Fibroblast of pulmonary artery (primary cell): ENCODE measurements at places on chromosomes 1 and 21.
A peak's percentile ranks its signal among the peaks of the same experiment; 100 is the strongest.

- DNase-seq = no peak
These were observed 50.7 kb upstream of the TNFSF4 start for GRCh38 chr1:173257805-173258204.

DNA sequence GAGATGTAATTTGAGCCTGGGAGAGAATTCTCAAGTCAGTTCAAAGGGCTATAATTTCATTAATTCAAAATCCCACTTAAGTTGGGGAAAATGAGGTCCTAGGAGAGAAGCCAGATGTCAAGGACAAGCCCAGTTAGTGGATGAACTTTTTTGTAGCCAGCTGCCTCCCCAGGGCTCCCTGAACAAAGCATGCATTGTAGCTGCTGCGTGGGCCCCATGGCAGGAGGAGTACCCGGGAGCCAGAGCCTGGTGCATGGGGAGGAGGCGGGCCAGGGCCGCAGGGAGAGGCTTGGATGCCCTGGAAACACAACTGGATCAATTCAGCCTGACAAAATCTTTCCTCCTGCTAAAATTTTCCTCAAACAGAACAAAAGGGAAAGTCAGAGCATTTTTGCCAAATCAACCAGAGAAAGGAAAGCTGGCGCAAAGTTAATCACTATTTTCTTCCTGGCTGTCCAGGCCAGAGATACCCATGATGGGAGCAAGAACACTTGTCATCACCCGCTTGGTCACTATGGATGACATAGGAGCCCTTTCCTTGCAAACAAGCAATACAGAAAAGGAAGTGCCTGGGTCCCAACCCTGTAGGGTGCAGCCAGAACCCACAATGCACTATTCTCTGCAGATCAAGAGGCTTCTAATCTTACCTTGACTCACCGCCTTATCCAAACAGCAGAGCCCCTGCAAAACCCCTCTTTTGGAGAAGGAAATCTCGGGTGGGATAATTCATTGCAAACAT lies 248.1 kb upstream of the RAB4A start:
- DNase-seq = no peak

- peak; percentile 20 for DNase-seq
These were observed 40.4 kb downstream of the LIN9 start for GRCh38 chr1:226268421-226269124.

DNA sequence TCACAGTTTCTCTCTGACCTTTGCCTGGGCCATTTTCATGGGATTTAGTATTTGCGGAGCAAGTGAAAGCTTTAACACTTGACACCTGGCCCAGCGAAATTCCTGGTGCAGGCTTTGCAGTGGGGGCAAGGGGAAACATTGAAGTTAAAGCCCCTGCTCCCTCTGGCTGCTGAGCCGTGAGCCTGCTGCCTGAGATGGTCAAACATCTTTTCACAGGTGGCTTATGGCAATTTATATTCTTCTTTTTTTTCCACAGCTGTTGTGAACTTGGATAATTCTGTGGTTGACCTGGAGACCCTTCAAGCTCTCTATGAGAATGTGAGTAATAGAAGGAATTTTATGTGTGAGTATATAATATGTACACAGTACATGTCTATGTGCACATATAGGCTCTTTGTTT lies 202.9 kb downstream of the FMN2 start:
- DNase-seq = no peak

DNA sequence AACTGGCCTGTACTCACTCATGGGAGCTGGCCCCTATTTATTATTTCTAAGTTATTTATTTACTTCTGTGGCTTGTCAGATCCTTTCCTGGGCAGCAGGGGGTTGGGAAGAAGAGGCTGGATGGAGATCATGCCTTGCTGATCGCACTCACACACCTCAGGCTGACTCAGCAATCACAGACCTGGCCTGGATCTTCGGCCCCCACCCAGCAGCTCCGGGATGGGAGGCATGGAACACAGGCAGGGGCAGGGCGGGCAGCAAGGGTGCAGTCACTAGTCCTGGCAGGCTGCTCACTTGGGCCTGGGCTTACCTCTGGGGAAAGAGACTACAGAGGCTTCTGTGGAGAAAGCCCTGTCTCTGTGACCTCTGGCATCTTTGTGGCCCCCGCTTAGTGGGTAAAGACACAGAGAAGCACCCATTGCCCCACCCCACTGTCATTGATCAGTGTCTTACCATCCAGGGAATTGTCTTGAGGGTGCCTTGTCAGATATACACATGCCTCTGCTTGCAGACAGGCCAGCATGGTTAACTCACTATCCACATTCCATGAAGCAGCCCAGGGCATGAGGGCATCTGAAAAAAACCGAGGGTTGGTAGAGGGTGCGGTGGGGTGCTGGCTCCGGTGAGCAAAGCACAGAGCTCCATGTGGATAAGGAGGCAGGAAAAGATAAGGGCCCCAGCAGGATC lies 3.7 kb downstream of the ARTN start:
- no peak for DNase-seq

GRCh38 chr21:41130883-41131282 lies 37.1 kb upstream of the BACE2 start:
- no peak for DNase-seq

GRCh38 chr1:238457610-238458009 lies 566.9 kb upstream of the ZP4 start:
- no peak for DNase-seq

DNA sequence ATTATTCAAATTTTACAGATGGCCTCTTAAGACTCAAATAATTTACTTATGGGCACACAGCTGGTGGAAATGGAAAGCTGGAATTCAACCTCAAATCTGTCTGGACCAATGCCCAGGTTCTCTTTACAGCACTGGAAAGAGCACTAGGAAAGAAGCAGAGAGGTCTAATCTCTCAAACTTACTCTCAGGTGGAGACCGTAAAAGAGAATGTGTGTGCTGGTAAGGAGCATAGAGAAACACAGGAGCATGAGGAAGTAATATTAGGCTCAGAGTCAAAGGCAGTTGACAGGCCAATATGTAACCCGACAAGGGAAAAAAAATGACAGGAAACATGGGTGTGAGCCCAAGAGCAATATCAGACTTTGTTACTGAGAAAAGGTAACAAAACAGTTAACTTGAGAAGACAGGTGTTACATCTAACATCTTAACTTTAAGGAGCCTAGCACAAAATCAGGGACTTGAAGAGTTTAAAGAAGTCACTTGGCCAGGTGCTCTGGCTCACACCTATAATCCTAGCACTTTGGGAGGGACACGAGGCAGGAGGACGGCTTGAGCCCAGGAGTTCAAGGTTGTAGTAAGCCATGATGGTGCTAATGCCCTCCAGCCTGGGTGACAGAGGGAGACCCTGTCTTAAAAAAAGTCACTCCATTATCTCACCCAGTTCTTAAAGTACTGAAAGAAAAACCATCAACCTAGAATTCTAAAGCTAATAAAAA lies 20.7 kb downstream of the PPP1R15B start:
- no peak for DNase-seq

GRCh38 chr1:197422993-197423392 lies 154.9 kb downstream of the CRB1 start:
- DNase-seq = peak; percentile 62

- no peak for DNase-seq
These were observed 1031.6 kb downstream of the KCNT2 start for GRCh38 chr1:195576641-195577040.

- no peak for DNase-seq
These were observed 56.9 kb downstream of the STUM start for GRCh38 chr1:226605318-226605950.

GRCh38 chr21:42798106-42798505 lies 81.2 kb downstream of the WDR4 start:
- no peak for DNase-seq

GRCh38 chr1:161128591-161129420 lies 3.7 kb downstream of the DEDD start:
- no peak for DNase-seq

DNA sequence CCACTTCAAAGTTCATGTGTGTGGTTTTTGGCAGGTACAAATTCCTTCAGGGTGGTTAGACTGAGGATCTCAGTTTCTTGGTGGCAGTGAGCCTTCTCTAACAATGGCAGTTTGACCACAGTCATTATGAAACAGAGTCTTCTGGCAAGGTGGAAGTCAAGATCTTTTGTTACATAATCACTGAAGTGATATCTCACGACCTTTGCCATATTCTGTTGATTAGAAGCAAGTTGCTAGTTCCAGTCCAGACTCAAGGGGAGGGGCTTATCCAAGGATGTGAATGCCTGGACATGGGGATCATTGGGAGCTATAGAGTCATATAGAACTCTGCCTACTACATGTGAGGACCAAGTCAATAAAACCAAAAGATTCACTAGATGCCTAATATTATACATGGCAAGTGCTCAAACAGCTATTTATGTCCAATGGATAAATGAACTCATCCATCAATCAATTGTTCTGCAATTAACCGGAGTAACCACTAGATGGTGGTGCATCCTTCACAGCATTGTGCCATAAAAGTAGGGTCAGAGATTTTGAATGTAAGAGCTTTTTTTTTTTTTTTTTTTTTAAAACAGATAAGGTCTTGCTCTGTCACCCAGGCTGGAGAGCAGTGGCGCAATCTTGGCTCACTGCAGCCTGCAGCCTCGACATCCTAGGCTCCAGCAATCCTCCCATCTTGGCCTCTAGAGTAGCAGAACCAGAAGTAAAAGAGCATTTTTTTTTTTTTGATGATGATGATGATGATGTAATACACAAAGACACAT lies 131.9 kb downstream of the CRB1 start:
- DNase-seq = peak; percentile 80

DNA sequence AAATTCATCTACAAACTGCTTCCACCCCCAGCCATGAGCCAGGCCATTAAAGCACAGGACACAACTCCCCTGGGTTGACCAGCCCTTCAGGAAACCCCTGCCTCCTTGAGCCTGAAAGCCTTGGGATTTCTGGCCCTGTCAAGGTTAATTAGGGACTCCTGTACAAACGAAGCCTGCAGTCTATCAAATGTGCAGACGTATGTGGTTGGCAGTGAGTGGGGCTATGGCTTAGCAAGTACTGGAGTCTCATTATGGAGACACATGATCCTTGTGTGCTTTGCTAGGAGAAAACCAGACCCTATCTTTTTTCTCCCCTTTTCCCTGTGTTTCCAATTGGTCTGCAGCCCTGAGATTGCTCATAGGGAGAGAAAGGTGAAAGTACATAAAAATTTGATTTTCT lies 588.3 kb upstream of the USP24 start:
- DNase-seq = no peak

GRCh38 chr1:6108937-6109614 lies 63.4 kb downstream of the KCNAB2 start:
- DNase-seq = peak; percentile 52

DNA sequence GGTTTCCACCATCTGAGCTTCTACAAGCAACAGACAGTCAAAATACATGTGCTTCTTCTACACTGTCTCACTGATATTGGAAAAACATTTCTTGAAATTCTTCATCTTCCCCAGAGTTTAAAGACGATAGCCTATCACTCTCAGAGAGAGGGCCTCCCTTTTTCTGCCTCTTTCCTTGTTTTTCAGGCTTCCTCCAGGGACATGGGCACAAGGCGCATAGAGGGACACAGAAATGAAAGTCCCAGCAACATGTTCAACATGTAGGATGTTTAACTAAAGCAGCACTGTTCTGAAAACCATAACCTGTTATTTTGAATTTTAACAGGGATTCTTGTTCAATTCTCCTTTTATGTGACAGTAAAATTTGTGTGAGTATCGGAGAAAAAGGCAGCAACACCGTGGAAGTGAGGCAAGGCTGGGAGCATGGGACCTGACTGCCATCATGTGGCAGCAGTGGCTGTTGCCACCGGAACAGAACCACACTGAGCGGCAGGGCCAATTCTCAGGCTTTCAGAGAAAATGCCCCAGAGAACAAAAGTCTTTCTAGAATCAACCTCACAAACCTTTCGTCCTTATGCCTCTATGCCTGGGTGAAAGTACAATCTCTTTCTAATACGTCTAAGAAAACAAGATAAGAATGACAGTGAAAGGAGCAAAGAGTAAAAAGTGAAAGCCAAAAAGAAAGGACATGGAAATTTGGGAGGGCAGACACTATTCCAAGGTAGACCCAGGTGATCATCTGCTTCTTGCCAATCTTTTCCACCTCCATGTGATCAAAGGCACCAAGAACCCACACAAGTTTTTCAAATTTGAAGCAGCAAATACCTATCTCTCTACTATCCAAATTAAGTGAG lies 54.5 kb downstream of the PCNX2 start:
- peak; percentile 73 for DNase-seq

- peak; percentile 63 for DNase-seq
These were observed 691 bp upstream of the MPZL1 start for GRCh38 chr1:167720965-167721616.

DNA sequence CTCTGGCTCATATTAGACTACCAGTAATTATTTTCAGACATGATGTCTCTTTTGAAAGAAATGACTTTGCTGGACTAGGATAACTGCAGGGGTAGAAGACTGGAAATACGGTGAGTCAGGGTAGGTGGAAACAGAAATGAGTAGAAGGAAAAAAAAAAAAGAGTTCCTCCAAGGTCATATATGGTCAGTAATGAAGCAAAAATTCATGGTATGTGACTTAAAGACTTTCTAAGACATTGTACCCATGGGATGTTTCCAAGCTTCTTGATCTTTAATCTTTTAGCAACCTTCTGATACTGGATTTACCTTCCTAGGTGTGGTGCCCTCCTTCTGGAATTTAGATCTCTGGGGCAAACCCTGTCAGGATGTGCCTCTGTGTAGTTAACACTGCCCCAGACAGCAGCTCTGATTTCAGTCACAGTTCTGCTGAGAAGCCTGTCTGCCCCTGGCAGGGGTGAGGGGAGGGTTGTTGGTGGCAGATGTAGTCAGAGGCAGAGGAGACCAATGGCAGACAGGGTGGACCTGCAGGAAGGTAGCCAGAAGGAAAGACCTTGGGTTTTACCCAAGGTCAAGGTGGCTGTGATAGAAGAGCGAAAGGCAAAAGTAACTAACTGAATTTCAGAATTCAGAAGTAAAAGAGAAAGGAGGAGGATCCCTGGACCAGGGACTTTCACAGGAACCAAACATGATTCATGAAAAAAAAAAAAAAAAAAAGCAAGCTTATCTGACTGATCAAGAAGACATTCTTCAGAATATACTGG lies 44.1 kb upstream of the BCL10 start:
- DNase-seq = peak; percentile 73

DNA sequence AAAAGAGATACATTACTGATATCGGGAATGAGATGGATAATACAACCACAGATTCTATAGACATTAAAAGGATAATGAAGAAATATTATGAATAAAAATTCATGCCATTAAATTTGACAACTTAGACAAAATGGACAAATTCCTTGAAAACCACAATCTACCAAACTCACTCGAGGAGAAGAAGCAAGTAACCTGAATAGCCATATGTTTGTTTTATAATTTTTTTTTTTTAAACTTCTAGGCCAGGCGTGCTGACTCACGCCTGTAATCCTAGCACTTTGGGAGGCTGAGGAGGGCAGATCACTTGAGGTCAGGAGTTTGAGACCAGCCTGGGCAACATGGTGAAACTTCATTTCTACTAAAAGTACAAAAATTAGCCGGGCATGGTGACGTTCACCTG lies 327.9 kb downstream of the VAV3 start:
- no peak for DNase-seq

GRCh38 chr1:30727824-30728223 lies 4.4 kb upstream of the MATN1 start:
- peak; percentile 63 for DNase-seq
